ENCODE measurements at places on chromosomes 11 and 22. TPM values are rescaled to one million over a fixed set of nuclear protein-coding genes. Genes with fewer than 3 reads are reported as not detected.

DNA sequence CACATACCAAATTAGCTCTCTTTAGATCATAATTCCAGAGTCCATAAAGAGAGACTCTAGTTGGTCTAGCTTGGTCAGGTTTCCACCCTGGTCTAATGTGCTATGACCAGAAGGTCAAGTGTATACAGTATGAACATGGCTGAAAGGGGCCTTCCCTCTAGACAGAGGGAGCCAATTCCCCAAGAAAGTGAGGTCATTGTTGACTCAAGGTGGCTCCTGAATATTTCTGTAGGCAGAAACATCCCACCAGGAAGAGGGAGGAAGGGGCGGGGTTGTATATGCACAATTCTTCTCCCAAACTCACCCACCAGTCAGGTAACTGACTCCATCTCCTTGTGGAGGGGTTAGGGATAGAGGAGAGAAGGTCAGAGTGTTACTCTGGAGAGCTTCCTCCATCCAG is 281.8 kb upstream of the PLET1 start:
- DNase-seq = no peak

- DNase-seq = no peak
These were observed 31.4 kb downstream of the NUMA1 start for GRCh38 chr11:72048766-72049460.

GRCh38 chr22:31291481-31292235 is 630 bp downstream of the PIK3IP1 start:
- no peak for DNase-seq

DNA sequence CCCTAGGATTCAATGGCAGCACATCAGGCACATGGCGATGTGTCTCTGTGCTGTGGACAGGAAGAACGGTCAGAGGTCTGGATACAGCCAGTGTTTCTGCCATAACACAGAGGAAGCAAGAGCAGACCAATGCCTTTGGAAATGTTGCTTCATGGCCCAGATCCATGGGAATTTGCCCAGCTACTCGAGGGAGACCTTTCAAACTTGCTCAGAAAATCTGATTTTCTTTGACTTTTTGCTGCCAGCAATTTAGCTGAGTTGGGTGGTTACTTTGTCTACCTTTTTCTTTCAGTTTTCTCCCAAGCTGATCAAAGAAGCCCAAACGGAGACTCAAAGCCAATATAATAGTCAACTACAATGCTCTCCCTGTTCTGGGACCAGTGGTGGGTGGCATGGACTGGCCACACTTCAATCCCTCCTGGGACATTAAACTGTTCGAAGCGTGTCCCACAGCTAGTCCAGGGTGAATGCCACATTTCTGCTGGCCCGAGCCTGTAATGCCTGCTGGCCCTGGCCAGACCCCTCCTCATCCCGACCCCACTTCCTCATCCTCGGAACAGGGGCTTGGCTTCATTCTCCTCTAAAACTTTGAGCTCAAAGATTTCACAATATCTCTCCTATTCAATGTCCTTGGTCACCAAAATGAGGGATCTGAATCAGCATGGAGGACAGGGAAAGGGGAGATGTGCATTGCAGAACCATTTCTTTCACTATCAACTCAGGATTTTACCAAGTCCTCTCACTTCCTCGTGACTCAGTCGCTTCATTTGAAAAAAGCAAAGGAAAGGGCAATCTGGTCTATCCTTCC is 93.3 kb downstream of the ABTB2 start:
- DNase-seq = no peak

- peak; percentile 59 for DNase-seq
These were observed 183.8 kb upstream of the NTM start for GRCh38 chr11:131186629-131187101.

ABCG4 gene
- polyA plus RNA-seq = not detected

- DNase-seq = no peak
These were observed 10.3 kb upstream of the FADD start for GRCh38 chr11:70192666-70193410.

DNA sequence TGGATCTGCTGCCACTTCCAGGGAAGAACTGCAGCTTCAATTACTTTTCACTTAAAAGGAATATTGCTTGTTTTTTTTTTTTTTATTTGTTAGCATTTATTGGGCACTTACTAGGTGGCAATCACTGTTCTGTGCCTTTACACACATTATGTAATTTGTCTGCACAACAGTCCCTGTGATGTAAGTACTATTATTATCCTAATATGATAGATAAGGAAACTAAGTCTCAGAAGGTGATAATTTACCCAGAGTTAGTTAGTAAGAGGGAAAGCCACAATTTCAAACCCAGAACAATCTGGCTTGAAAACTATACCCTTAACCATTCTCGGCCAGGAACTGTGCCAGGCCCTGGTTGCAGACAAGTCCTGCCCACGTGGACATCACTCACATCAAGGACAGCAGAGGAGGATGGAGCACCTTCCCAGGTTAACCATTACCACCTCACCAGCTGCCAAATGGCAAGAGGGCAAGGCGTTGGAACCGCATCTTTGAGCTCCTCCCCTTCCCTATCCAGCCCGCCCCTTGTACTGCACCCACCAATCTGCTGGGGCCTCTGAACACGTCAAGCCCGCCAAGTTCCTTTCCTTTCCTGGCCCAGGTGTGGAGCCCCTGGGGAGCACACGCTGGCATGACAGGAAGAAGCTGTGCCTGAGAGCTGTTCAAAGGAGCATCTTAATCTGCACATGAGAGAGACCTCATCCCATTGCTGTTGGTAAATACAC is 78.4 kb downstream of the NAV2 start:
- no peak for DNase-seq

MS4A6A gene
- polyA plus RNA-seq = 2,353 TPM

DNA sequence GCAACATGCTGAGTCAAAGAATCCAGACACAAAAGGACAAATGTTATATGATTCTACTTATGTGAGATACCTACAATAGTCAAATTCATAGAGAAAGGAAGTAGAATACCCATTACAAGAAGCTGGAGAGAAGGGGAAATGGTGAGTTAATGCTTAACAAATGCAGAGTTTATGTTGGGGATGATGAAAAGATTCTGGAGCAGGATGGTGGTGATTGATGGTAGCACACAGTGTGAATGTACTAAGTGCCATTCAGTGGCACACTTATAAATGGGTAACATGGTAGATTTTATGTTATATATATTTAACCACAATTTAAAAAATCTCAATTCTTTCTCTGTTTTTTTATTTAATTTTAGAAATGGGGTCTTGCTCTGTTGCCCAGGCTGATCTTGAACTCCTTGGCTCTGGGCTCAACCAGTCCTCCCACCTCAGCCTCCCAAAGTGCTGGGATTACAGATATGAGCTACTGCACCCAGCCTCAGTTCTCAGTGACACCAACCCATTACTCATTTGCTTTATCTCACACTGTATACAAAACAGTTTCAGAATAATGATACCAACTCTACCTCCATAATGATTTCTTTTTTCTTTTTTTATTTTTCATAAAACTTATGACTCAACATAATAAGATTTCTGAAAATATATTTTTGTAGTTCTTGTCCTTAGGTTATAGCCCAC is 9.6 kb upstream of the RELA start:
- DNase-seq = no peak

DNA sequence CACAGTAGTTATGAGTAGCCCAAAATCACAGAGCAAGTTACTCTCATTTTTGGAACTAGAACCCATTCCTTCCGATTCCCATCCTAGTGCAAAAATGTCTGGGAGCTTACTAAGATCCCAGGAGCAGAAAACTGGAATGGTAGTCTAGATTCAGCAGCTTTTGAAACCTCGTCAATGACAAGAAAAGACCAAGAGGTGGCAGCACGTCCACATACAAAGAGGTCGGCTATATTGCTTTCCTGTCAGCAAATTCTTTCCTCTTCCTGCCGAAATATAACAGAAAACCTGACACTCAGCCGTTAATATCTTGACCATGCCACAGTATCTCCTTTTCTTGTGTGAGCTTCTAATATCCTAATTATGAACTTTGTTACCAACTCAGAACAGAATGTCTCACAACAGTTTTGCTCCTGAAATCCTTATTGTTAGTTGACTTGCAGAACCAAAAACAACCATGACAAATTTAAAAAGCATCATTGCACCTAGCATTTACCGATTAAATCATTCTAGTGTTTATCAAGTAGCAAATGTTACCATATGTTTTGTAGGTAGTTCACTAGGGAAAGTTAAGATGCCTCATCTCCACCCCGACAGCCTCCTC is 92.8 kb upstream of the OR9G4 start:
- DNase-seq = peak; percentile 4

GAL3ST3 gene
- polyA plus RNA-seq = not detected

- DNase-seq = peak; percentile 68
These were observed 7.5 kb downstream of the GP1BB start for GRCh38 chr22:19730655-19731360.

DNA sequence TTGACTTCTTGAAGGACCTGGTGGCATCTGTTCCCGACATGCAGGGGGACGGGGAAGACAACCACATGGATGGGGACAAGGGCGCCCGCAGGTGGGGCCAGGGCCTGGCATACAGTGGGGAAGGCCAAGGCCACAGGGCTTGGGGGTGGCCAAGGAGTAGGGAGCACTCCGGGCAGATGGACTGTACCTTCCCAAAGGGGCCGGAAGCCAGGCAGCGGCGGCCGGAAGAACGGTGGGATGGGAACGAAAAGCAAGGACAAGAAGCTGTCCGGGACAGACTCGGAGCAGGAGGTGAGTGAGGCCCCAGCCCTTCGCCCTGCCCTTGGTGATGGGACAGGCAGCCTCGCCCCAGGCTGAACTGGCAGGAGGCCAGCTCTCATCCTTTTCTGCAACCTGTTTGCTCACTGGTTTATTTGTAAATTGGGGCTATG is 1.2 kb downstream of the DRAP1 start:
- DNase-seq = no peak

FXYD6 gene
- polyA plus RNA-seq = 71.9 TPM

MUC5AC gene
- not detected for polyA plus RNA-seq

OR5B21 gene
- not detected for polyA plus RNA-seq

DNA sequence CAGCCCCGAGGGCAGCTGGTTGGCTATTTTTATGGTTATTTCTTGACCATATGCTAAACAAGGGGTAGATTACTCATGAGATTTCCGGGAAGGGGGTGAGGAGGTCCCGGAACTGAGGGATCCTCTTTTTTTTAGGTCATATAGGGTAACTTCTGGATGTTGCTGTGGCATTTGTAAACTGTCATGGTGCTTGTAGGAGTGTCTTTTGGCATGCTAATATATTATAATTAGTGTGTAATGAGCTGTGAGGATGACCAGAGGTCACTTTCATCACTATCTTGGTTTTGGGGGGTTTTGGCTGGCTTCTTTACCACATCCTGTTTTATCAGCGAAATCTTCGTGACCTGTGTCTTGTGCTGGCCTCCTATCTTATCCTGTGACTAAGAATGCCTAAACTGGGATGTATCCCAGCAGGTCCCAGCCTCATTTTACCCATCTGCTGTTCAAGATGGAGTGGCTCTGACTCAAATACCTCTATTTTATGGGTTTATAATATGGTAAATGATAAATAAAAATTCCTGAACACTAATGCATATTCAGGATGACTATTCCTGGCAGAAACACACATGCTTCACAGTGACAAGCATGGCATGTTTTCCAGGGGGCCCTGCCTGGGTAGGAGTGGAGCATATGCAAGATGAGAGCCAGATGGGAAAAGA is 11.2 kb downstream of the KREMEN1 start:
- DNase-seq = peak; percentile 73

- DNase-seq = peak; percentile 68
These were observed 925 bp upstream of the KCNJ11 start for GRCh38 chr11:17389211-17389956.
